Stimulated activated CD4-positive, alpha-beta T cell treated with anti-CD3 and anti-CD28 coated beads, Interleukin-2, amount 100 ng/mL, for 24 hours (primary cell): ENCODE measurements at places on chromosomes 11 and 22.

- DNase-seq, result no peak
These were observed 61.1 kb downstream of the FLRT1 start for GRCh38 chr11:64096835-64097234.

GRCh38 chr11:45171550-45171949 is 25.1 kb downstream of the PRDM11 start:
- DNase-seq, result no peak

DNA sequence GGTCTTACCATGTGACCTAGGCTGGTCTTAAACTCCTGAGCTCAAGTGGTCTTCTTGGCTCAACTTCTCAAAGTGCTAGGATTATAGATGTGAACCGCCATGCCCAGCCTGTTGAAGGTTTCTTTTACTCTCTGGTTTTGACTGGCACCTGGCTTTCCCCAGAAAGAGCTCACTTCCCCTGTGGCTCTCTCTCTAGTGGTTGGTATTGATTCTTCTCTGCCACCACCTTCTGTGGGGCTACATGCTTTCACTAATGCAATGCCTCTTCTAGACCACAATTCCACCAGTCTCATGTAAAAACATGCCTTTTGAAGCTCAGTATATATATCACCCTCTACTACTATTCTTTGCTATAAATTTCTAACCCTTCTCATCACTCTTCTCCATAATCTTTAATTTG is 67.2 kb downstream of the CCDC83 start:
- DNase-seq, result no peak

DNA sequence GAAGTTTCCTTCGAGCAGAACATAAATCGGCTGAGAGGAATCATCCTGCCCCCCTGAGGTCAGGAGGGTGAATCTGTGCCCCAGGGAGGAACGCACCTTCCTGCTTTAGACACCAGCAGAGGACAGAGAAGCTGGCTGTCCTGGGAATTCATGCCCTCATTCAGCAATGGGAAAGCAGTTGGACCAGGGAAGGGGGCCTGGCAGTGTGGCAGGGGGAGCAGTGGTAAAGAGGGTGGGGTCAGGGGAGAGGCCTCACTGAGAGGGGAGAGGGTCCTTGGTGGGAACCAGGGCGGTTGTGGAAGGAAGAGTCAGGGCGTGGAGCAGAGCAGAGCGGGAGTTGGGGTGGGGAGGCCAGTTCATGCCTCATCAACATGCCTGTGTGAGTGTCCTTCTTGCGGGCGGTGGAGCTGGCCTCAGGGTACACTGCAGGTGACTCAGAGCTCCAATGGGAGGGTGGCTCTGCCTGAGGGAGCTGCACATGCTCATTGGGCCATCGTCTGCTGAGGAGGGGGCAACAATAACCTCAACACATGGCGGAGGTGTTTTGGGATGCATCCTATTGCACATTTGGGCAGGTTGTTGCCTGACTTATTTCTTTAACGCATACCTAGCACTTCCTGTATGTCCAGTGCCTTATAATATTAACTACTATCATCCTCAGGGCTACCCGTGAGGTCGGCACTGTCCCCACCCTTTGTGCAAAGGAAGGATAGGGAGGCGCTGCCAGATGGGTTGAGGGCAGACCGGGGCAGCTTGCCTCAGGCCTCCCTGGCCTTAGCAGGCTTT is 23.2 kb downstream of the MED15 start:
- no peak for DNase-seq

DNA sequence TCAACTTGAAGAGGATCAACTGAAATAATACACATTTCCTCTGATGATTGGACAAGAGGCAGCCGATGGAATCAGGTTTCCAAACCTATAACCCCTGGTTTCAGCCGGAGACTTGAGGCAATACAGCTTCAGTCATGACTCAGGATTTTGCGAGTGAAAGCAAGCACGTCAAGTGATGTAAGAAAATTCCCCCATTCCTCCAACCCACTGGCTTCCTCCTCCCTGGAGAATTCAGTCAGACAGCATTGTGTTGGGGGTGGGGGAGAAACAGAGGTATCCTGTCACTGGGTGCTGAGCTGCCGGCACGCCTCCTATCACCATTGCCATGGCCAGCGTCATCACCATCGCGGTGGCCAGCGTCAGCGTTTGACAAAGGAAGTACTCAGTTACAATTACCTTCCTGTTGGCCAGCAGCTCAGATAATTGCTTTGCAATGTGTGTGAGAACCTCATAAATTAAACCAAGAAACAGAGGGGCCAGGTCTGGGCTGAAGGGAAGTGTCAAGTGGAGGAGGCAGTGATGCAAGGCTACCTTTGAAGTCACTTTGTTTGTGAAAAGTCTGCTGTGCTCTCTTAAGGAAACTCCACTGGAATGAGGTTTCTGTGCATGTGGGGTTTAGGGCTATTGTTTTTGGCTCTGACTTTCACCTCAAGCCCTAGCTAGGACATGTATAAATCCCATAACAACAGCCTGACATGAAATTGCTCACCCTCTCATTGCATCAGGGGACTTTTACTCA is 50.2 kb downstream of the LIF start:
- DNase-seq, result peak; percentile 62

DNA sequence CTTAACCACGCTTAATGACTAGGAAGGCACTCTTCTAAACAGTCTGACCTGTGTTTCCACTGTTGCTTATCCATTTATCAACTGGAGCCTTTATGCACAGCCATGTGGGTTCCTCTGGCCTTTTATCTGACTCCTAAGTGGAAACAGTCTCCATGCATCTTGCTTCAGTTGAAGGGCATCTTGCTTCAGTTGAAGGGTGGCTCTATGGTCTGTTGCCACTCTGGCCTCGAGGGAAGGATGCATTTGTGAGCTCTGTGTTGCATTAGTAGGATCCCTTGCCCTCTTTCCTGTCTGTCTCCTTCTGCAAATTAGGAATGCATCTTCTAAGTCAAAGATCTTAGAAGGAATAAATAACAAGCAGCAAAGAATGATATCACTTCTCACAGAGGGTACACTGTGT is 25.8 kb upstream of the C11orf96 start:
- no peak for DNase-seq

GRCh38 chr11:46991391-46991790 is 54.8 kb downstream of the CSTPP1 start:
- no peak for DNase-seq

DNA sequence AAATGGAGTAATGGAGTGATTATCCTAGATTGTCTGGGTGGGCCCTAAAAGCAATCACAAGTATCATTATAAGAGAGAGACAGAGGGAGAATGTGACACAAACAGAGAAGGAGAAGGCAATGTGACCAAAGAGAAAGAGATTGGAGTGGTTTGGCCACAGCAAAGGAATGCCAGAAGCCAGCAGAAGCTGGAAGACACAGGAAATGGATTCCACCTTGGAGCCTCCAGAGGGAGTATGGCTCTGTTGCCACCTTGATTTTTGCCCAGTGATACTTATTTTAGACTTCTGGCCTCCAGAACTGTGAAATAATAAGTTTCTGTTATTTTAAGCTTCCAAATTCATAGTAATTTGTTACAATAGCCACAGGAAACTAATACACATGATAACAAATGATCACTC is 36.8 kb upstream of the OR5P2 start:
- DNase-seq, result no peak

DNA sequence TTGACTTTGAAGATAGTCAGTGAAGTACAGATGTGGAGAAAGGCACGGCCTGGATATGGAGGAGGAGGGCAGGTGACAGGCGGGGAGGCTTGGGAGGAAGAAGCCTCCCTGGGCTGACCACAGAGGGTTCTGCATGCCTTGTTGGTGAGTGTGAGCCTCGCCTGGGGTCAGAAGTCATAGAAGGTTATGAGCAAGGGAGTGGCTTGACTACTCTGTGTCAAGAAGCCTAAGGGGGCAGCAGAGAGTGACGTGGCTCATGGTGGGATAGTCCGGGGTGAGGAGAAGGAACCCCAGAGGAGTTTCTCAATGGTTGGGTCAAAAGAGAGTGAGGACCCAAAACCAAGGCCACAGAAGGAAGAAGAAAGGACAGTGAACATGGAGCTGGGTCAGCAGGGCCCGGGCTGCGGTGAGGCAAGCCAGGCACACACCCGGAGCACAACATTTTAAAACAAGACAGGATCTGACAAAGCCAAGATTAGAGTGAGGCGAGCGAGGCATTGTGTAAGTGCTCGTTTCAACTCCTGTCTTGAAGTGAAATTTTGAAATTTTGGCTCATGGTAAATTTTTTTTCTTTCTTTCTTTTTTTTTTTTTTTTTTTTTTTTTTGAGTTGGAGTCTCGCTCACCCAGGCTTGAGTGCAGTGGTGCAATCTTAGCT is 31.9 kb downstream of the PDGFB start:
- DNase-seq, result no peak

DNA sequence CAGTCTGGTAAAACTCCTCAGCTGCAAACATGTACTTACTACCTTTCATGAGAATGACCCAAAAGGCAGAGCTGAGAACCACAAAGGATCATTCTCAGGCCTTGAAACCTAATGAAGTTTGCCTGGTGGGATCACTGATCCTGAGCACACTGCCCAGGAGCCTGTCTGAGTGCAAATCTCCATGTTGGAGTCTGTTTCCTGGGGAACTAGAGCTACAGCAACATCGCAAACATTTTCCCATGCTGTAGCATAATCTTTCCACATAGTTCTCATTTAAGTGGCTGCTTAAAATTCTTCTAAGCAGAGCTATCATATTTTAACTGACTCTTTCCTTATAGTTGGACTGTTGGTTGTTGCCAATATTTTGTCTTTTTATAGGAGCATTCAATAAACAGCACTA is 58.5 kb downstream of the GUCY1A2 start:
- no peak for DNase-seq

GRCh38 chr11:2942872-2943710 is 13.9 kb upstream of the PHLDA2 start:
- no peak for DNase-seq

DNA sequence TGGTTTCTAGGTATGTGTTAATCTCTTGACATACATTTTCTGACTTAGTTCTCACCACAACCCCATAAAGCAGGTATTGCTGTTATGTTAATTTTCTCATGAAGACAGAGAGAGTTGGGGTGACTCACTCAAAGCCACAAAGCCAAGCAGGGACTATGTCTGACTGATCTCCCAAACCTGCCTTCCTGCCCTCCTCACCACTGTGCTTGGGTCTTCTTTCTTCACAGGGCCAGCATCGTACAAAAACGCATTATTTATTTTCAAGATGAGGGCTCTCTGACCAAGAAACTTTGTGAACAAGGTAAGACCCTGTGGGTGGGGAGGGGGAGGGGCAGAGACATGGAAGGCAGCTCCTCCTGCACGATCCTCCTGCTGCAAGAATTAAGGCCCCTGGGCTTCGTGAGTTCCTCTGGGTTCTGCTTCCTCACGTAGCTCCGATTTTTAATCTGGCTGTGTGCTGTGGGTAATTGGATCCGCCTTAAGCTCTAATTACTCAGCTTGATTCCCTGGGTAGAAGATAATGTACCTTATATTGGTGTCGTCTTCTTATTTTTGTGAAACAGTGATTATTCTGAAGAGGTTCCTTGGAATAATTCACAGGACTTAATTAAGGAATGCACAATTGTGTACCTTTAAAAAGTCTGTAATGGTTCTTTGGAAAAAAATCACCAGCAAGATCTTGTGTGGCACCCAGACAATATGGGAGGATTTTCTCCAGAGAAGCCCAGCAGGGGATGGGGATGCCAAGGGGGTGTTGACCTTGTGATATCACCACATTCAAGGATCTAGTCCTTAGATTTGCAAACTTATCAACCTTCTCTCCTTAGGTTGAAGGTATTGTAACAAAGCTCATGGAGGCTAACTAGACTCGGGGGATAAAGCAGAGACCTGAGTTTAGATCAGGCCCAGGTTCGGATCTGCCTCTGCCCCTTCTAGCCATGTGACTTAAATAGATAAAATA is 112.9 kb downstream of the SPON1 start:
- peak; percentile 66 for DNase-seq

- no peak for DNase-seq
These were observed 770 bp upstream of the TSG101 start for GRCh38 chr11:18527512-18527911.

DNA sequence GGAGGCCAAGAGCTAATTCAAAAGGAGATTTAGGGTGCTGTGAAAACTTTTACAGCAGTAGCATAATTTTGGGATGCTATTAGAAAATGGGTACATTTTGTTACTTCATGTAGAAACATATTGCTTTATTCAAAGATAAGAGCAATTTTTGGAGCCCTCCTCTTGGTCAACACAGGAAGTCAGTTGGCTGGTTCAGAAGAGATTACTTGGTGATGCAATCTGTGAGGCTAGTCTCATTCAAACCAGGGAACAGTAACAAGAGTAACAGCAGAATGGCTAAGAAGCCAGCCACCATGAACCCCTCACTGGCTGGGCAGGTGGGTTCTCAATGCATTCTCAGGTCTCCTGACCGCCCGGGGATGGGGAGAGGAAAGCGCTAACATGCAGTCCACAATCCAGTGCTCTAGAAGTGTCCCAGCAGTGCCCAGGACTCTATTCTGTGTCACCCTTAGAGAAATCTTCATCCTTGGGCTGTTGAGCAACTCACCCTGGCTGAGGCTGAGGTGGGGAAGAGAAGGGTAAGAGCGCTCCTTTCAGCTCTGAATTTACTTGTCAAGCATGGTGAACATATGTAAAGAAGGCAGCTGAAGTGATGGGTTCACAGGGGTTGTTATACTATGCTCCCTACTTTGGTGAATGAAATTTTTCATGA is 262.2 kb upstream of the UBASH3B start:
- DNase-seq, result no peak

GRCh38 chr22:29842740-29843139 is 4.7 kb upstream of the ASCC2 start:
- no peak for DNase-seq

DNA sequence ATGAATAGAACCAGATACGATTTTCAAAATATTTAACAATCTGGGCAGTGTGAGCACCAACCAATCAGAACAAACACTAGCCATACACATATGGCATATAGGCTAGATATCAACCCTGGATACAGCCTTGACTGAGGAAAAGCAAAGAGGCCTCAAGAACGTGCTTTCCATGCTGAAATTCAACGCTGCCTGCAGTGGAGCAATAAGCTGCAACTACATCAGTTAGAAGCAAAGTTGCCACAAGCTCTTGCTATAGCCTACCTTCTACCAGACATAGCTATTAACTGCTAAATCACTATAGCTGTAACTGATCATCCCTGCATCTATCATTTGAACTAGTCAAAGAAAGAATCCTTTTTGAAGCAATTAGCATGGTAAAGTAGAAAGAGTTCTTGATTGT is 42.5 kb downstream of the DENND5A start:
- no peak for DNase-seq

DNA sequence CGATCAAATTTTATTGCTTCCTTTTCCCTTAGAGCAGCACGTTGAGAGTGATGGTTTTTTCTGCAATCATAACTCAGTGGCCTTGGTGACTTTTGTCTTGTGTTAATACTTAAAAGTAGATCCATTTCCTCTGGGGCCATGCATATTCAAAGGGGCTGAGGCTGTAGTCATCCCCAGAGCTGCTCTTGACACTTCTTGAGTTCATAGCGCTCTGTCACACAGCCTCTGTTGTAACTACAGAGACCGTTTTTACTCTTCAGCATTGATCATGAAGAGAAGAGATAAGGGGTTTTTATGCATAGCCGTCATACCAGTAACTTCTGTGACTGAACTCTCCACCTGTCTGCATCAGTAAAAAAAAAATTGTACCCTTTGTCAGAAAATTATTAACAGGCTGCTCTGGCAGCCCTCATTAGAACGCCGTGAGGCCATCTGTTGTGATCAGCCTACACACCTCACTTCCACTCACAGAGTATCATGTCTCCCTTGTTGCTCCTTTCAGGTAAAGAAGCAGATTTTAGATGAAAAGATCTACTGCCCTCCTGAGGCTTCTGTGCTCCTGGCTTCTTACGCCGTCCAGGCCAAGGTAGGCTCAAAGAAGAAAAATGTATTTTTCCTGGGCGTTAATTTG is 38.4 kb downstream of the NF2 start:
- no peak for DNase-seq

GRCh38 chr22:44084044-44084772 is 60.1 kb downstream of the PARVB start:
- no peak for DNase-seq
